ENCODE measurements at places on chromosomes 1 and 21.

DNA sequence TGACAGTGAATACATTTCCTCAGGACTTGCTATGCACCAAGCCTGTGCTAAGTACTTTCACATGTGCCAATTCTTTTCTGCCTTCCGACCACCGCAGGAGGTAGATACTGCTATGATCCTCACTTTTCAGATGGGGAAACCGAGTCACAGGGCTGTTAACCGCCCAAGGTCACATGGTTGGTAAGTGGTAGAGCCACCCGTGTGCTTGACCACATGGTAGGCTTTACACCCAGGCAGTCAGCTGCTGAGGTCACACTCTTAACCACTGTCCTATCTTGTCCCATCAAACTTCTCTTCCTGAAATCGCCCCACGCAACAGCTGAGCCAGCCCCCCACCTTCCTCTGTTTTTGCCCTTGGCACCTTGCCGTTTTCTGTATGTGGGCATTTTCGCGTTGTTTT, 31.0 kb upstream of the SDHB start:
- no peak for DNase-seq

- no peak for DNase-seq
Observed at GRCh38 chr1:65042467-65042866, 76.1 kb upstream of the JAK1 start.

DNA sequence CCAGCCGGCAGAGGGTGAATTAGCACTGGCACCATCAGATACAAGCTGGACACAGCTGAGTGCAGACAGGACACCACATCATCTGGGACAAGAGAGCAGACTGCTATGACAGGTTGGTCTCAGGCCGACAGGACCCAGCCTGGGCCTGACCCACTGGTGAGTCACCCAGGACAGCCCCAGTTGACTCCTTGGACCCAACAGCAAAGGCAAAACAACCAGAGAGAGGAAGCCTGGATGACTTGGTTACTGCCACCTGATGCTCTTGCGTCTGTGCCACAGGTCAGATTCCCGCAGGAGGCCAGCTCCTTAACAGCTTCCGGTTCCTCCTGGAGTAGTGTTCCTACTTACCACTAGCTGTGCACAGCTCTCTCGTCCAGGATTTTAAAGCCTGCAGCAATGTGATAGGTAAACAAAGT, 18.5 kb downstream of the CCN1 start:
- no peak for DNase-seq

DNA sequence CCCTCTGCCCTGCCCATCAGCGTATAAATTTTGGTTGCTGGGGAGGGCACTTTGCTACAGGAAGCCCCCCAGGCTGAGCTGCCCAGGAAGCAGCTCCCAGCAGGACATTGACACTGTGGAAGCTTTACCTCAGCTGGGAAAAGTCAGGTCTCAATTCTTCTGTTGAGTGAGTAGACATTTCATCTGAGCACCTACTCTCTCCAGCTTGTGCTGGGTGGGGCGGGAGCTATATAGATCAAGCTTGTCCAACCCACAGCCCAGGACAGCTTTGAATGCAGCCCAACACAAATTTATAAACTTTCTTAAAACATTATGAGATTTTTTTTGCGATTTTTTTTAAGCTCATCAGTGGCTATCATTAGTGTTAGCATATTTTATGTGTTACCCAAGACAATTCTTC, 9.4 kb downstream of the NIPAL3 start:
- DNase-seq: no peak

GRCh38 chr1:53267761-53268160, 29.4 kb upstream of the MAGOH start:
- no peak for DNase-seq

- no peak for DNase-seq
Observed at GRCh38 chr1:119659628-119660027, 11.6 kb upstream of the ZNF697 start.

DNA sequence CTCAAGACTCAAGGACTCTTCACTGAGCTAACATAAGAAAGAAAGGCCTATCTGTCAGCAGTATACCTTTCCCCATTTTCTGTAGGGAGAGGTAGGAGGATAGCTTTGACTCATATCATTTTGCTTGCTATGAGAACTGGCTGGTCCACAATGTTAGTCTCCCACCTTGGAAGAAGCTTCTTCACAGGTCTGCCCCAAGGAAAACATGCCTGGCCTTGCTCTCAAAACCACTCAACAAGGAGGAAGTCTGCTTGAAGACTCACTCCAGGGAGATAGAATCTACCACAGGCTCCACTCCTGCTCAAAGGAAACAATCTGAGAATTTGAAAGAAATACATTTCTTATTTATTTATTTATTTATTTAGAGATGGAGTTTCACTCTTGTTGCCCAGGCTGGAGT, 29.5 kb upstream of the LAMC1 start:
- no peak for DNase-seq

- DNase-seq: no peak
Observed at GRCh38 chr1:227728892-227729143, 6.3 kb downstream of the JMJD4 start.

GRCh38 chr1:210917560-210918169, 216.3 kb downstream of the KCNH1 start:
- DNase-seq: no peak

GRCh38 chr1:233664253-233664652, 50.3 kb downstream of the KCNK1 start:
- no peak for DNase-seq

- DNase-seq: no peak
Observed at GRCh38 chr1:247173431-247173830, 1.6 kb upstream of the ZNF124 start.

DNA sequence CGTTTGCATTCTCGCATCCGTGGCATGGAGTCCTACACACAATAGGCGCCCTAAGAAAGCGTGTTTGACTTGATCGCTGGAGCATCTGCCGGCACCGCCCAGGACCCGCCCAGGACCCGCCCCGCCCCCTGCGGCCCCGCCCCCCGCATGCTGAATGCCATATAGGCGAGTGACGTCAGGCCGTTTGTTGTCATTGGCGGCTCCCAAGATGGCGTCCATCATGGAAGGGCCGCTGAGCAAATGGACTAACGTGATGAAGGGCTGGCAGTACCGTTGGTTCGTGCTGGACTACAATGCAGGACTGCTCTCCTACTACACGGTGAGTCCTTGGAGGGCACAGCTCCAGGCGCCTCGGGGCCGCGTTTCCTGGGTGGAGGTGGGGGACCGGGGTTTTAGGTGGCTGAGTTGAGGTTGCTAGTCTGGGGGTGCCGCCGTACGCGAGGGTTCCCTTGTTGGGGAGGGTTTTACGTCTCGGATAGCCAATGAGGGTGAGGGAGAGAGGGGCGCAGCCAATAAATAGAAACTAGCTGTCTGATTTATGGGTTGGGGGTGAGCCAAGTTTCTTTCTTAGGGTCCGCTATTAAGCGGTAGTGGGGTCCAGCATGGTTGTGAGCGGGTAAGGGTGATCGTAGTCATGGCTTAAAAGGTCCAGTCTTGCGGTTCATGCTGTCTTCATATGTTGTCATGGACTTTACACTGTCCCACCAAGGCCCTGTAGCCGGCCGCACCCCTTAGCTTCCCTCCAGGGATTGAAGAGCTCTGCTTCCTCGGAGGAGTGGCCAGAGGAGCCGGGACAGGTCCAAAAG, at the start of gene OSBPL9:
Gene OSBPL9, plus strand, starts transcription at position 190 of the 806 bp plus-strand sequence. Its CDS starts 19 bp downstream, at position 209.
- DNase-seq: peak; percentile 88

DNA sequence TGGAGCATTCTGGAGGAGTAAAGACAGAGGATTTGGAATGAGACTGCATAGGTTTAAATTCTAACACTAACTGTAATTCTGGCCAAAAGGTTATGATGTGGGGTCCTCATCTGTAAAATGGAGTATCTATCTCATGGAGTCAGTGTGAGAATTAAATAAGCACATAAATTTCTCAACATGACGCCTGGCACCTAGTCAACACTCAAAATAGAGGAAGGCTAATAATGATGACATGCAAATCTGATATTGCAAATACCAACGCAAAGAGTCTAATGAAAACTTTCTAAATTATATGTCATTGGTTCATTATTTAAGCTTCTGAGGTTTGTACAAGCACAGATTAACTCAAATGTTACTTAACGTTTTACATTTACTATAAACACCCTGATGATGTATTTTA, 29.6 kb downstream of the APP start:
- DNase-seq: no peak

- no peak for DNase-seq
Observed at GRCh38 chr1:180501865-180502360, 464 bp downstream of the ACBD6 start.

DNA sequence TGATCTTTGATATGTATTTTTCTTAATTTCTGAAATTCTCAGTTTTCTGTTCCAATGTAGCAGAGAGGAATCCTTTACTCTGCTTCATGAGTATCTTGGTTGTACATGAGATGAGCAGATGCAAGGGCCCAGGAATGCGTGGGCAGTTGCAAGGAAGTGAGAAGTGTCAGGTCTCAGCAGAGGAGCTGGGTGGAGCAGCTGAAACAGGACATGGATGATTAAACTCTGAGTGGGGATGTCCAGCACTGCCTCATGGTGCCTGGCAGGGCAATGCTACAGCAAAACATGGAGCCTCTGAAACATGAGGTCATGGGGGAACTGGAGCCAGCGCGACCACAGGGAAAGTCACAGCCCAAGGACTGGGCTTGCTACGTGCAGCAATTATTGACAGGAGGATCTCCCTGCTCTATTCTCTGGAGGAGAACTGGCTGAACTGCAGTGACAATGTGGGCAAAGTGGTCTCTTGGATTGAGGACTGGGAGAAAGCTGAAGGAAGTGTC, 48.4 kb downstream of the COLGALT2 start:
- DNase-seq: no peak

DNA sequence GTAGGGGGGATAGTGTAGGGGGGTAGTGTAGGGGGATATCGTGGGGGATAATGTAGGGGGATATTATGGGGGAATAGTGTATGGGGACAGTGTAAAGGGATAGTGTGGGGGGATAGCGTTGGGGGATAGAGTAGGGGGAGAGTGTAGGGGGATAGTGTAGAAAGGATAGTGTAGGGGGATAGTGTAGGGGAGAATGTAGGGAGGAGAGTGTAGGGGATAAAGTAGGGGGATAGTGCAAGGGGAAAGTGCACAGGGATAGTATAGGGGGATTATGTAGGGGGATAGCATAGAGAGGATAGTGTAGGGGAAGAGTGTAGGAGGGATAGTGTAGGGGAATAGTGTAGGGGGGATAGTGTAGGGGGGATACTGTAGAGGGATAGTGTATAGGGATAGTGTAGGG, 12.3 kb upstream of the ARF1 start:
- DNase-seq: no peak

DNA sequence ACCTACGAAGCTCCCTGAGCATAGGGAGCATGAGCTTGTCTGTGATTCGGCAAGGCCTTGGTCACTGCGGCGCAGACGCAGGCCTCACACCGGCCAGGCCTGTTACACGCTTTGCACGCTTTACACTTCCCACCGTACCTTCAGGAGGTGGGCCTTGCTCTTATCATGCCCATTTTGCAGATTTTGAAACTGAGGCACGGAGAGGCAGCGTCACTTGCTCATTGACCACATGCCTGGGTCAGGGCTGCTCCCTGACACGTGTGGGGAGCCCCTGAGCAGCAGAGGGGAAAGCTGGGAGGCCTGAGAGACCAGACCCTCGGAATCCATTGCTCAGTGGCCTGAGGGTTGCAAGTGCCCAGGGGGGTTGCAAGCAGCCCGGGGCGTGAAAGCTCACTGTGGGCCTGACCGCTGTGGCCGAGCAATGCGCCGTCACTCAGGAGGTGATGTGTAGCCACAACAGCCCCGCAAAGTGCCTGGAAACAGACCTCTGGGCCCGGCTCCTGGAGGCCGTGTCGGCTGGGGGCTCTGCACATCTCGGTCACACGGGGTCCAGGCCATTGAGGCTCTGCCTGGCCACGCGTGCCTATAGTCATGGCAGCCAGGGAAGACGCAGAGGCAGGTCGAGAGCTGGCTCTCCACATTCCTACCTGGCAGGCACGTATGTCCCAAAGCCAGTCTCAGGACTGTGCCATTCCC, 6.9 kb downstream of the ARHGEF16 start:
- DNase-seq: no peak

DNA sequence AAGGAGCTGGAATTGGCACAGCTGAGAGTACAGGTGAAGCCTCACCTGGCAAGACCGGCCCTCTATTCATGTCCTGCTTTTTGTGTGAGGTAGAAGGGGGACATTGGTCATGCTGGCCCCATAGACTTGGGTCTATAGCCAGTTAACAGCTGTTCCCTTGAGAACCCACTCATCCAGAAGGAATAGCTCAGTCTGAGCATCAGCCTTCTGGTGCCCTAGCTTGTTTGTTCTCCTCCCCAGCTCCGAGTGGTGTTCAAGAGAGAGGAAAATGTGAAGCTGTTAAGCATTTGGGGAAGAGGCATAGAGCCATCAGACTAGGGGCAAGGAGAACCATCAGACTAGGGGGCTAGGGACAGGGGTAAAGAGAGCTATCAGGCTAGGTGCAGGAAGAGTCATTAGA, 290.9 kb downstream of the SIPA1L2 start:
- DNase-seq: no peak

- no peak for DNase-seq
Observed at GRCh38 chr1:125065092-125065820, 3880.5 kb downstream of the SRGAP2C start.

DNA sequence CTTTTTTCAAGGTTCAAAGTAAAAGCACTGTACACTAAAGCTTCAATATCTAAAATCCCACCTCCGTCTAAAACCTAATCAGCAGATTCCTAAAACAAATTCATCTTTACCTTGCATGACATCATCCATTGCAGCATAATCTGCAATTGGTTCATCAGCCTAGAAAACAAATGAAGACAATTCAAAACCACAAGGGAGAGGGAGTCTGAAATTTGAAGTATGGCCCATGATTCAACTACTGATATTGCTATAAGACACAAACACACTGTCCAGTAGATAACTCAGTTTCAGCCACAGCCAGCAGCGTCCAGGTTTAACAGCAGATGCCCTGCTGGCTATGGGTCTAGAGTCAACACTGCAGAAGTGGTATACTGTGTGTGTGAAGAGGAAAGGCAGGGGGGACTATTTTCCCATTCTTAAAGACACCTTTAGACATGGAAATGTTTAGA, 17.9 kb upstream of the RAP1GAP start:
- no peak for DNase-seq

DNA sequence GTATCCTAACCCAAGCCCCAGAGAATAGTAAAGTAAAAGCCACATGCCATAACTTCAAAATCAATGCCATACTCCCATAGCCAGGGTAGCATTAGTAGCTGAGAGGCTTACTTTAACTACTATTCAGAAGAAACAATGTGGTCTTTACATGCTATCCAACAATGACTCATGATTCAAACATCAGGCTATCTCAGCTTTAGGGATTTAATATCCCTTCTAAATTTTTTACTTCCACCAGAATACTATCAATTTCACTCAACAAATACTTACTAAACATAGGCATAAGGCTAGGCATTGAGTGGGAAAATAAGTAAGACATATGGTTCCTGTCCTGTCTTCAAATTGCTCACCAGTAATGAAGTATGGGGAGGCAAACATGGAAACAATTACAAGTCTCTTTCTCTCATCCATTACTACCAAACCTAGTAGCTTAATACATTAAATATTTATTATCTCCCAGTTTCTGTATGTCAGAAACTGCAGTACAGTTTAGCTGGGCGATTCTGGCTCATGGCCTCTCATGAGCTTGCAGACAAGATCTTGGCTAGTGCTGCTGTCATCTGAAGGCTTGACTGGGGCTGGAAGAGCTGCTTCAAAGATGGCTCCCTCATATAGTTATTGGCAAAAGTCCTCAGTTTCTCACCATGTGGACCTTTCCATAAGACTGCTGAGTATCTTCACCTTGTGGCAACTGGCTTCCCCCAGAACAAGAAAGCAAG, 30.7 kb downstream of the EVI5 start:
- no peak for DNase-seq

- no peak for DNase-seq
Observed at GRCh38 chr21:42570362-42570761, 56.7 kb downstream of the SLC37A1 start.

Data from activated CD4-positive, alpha-beta T cell treated with anti-CD3 and anti-CD28 coated beads, Interleukin-2, amount 50 U/mL, for 1 hour (primary cell).